ENCODE measurements at places on chromosomes 7 and 10. TPM values are rescaled to one million over a fixed set of nuclear protein-coding genes. Genes with fewer than 3 reads are reported as not detected.
A peak's percentile ranks its signal among the peaks of the same experiment; 100 is the strongest.

GRCh38 chr7:100544967-100545359 lies 6.0 kb downstream of the AGFG2 start:
- no peak for DNase-seq

DNA sequence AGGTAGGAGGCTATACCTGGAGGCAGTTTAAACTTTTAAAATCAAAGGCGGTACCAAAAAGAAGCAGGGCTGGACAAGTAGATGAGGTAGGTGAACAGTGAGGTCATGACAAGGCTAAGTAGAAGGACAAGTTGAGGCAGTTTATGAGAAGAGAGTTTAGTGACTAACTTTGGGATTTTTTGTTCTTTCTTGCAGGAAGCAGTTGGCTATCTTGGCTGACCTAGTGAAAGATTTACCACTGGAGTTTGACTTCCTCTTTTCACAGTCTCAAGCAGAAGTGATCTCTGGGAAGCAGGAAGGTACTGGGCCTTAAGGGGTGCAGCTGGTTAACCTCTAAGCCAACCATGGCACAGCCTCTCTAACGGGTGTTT lies 26.3 kb downstream of the ENTPD7 start:
- DNase-seq: no peak

GRCh38 chr7:41163991-41164390 lies 538.9 kb downstream of the INHBA start:
- no peak for DNase-seq

GRCh38 chr10:87657371-87657770 lies 2.3 kb upstream of the PAPSS2 start:
- DNase-seq: no peak

DNA sequence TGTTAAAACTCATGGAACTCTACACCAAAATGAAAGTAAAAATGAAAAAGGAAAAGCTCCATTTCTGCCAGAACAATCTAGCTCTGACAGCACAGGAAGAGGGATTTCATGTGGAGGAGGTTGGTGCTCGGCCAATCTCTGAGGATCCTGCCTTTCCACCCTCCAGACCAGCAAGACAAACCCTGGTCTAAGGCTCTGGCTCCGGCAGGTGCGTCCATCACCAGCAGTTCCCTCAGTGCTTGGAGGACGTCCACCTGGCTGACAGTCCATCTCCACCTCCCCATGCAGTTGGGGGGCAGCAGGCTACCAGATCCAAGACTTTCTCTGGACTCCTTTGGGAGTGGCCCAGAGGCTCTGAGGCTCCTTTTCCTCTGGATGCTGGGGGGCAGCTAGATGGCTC lies 25.0 kb upstream of the LOXL4 start:
- DNase-seq: no peak

DNA sequence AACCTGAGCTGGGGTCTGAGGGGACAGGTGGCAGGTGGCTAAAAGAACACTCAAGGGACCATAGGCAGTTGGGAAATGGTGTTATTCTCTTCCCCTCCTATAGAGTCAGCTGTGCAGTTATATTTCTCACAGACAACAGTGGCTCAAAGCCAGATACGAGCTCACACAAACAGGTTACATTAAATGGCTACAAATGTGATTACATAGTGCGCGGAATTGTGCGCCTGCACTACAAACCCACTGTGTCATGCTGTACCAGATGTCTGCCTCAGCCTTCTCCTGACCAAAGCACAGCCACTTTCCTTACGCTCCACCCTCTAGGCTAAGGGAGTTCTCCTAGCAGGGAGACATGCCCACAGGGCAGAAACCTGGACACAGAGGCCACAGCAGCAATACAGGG lies 387.2 kb downstream of the CNTNAP2 start:
- DNase-seq: no peak

DNA sequence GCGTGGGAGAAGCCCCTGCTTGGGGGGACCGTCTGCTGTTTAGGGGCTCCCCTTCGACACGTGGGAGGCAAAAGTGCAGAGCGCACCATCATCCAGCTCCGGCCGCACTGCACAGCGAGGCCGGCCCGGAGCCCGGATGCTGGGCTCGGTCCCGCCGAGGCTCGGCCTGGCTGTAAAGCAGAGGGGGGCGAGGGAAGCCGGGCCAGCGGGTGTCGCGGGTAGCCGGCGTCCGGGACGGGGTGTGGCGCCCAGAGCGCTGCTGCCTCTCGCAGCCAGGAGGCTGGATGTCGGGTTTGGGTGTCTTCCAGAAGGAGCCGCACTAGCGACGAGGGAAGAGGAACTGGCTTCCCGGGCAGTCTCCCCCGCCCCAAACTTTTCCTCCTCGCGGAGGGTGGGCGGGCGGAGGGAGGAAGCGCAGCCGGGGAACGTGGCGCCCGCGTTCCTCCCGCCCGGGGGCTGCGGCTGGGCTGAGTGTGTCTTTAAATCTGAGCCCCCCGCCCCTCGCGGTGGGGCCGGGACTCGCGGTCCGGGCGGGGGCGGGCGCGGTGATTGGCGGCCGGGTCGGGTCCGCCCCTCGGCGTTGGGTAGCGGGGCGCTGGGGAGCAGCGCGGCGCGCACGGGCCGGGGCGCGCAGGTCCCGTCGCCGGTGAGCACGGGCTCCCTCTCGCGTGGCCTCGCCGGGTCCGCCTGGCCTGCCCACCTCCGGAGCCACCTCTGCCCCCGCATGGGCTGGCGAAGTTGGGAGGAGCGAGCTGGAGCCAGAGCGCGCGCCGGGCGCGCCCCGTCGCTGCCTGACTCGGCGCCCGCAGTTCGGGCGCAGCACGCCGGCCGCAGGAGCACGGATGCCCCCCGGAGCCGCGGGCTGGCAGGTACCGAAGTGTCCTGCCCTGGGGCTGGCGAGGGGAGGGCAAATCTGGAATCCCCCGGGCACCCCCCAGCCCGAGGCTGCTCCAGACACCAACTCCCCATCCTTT lies at the start of gene PALD1:
PALD1 (plus strand) TSS at position 577 of the 974 bp plus-strand sequence. CDS start 47,185 bp downstream, outside the sequence.
- DNase-seq: peak; percentile 78

GRCh38 chr10:73126343-73126742 lies 16.1 kb downstream of the NUDT13 start:
- no peak for DNase-seq

DNA sequence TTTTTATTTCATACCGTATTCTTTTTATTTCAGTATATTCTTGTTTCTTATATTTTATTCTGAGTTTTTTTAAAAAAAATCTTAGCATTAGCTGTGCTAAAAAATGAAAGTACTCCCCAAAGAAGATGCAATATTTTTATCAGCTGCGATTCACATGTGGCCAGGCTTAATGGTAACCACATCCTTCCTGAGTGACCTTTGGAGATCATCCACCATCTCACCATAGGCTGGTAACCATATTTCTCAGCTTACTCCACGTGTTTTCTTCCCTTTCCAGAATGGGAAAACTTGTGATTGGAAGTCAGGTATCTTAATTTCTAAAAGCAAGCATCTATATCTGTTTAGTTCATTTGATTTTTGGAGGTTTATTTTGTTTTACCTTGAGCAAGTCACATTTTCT lies 18.8 kb upstream of the LIPM start:
- DNase-seq: no peak

- DNase-seq: no peak
Observed at GRCh38 chr7:100627238-100627549, 14.2 kb downstream of the TFR2 start.

DNA sequence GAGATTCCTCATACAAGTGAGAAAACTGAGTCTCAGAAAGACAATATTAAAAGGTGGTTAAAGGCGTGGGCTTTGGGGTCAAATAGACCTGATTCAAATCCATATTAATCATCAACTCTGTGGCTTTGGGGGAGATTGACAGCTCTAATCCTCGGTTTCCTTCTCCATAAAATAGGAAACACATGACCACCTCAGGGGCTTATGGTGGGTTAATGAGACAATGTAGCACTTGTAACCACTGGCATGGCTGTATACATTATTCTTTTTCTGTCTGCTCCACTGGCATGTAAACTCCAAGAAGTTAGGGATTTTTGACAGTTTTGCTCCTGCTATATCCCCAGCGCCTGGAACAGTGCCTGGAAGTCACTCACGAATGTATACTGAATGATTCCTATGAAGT lies 120.8 kb upstream of the GAD2 start:
- no peak for DNase-seq

GRCh38 chr7:22601812-22602565 lies 102.0 kb upstream of the STEAP1B start:
- no peak for DNase-seq

GRCh38 chr10:110613996-110614495 lies 30.1 kb upstream of the RBM20 start:
- DNase-seq: no peak

- no peak for DNase-seq
Observed at GRCh38 chr10:50358925-50359687, 107.8 kb upstream of the ASAH2 start.

DNA sequence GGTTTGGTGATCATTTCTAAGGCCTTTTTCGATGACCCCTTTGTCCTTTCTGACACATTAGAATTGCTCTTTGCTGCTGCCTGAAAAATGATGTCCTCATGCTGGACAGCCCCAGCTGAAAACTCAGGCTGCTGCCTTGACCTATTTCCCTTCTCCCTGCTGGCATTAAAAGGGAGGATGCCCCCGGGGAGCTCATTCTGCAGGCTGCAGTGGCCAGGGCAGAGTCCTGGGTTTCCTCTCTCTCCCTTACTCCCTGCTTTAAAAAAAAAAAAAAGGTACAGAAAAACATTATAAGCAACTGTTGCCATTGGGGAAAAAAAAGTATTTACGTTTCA lies 35.4 kb downstream of the LRRC4 start:
- DNase-seq: no peak

Gene IDI2
- not detected for total RNA-seq

Gene ELFN1
- total RNA-seq: 2.4 TPM

Gene KNDC1
- total RNA-seq: 7.1 TPM

Gene C7orf57
- not detected for total RNA-seq

Gene HOXA10
- total RNA-seq: 11.2 TPM

Gene CFAP43
- total RNA-seq: 0.98 TPM

Gene PRF1
- total RNA-seq: 7.6 TPM

Gene H2BK1
- total RNA-seq: not detected

Gene ARMS2
- total RNA-seq: not detected

Gene BAMBI
- 15.6 TPM for total RNA-seq

Gene CRPPA
- total RNA-seq: 9.9 TPM
